AG10803 (cell line): ENCODE measurements at places on chromosomes 7 and 10.
A peak's percentile ranks its signal among the peaks of the same experiment; 100 is the strongest.

GRCh38 chr7:80641548-80641947 is 3.1 kb downstream of the CD36 start:
- DNase-seq = peak; percentile 61

GRCh38 chr7:134058980-134059379 is 68.2 kb upstream of the LRGUK start:
- no peak for DNase-seq

DNA sequence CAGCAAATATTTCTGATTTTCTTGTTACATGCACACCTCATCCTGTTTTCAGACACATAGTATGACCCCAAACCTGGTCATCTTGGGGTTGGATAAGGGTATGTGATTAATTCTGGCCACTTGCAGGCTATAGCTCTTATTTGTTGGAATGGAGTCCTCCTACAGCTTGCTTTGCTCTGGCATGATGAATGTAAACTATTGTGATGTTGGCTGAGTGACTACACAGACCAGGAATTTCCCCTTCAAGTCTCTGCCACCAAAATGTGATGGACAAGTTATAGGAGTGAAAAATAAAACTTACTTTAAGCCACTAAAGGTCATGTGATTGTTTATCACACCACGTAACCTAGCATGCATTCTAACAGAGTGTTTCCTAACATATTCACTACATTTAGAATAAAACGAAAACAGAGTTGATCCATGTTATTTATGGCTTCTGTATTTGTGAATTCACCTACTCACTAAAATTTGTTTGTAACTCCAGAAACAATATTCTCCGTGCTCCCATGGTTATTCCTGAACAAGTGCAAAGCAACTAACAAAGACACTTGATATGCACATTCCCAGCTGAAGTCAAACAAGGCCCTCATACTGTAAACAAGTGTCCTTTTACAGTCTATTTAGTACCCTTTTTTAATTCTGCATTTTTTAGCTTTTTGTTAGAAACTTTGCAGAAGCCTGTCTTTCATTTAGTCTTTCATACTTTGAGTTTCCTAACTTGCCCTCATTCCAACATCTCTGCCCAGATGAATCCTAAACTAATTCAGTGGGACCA is 599.2 kb upstream of the PCDH15 start:
- peak; percentile 14 for DNase-seq

- DNase-seq = peak; percentile 56
Measured at GRCh38 chr10:4649886-4650508, 176.0 kb upstream of the AKR1E2 start.

- no peak for DNase-seq
Measured at GRCh38 chr7:54864663-54865062, 105.7 kb upstream of the SEC61G start.

DNA sequence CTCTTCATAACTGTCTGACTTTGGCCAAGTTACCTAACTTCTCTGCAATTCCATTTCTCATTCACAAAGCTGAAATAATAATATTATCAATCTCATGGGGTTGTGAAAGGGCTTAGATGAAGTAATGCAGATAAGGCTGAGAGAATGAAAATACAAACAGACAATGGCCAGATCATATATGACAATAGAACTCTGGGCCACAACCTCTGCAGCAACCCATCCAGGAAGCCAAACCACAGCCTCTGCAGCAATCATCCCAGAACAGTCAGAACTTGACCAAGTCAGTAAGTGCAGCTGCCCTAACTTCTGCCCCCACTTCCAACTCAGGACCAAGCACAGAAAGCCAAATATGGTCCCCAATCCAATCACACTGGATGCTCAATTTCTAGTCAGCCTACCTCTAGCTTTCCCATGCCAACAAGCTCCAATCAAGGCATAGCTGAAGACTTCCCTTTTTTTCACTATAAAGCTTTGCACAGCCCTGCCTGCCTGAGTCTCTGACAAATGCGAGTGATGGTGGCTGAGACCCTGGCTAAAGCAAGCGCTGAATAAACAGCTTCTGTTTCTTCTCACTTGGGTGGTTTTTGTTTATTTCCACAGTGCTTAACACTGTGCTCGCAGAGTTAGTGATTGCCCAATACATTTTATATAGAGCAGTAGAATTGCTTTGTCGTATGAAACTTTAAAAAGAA is 34.8 kb upstream of the TNPO3 start:
- DNase-seq = no peak

- no peak for DNase-seq
Measured at GRCh38 chr10:11382187-11382586, 229.3 kb downstream of the USP6NL start.

DNA sequence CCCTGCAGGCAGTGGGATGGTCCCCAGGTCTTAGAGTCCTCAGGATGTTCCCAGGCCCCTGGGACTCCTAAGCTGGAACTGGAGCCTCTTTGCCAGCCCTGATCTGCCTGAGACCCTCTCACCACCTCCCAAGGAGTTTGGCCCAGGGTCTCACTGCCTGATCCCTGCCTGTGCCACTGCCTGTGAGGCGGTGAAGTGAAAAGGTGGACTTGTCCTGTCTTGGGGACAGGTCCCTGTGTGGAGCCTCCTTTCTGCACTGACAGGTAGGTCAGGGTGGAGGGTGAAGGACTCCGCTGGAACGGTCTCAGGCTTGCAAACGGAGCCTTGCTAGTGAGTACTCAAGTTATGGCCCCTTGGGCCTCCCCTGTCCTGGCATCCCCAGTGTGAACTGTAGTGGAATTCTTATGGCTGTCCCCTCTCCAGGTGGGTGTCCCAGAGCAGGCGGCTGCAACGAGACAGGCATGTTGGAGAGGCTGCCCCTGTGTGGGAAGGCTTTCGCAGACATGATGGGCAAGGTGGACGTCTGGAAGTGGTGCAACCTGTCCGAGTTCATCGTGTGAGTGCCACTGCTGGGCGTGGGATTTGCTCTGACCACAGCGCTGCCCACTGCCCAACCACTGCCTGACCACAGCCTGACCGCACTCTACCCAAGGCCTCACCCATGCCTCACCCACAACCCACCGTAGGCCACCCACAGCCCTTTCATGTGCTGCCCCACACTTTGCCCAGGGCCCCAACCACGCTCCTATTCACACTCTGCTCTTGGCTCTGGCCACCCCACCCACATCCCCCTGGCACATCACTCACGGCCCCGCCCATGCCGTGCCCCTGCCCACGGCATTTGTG is 19.5 kb downstream of the RAMP3 start:
- DNase-seq = no peak

GRCh38 chr10:109958059-109958458 is 34.7 kb upstream of the XPNPEP1 start:
- DNase-seq = no peak

DNA sequence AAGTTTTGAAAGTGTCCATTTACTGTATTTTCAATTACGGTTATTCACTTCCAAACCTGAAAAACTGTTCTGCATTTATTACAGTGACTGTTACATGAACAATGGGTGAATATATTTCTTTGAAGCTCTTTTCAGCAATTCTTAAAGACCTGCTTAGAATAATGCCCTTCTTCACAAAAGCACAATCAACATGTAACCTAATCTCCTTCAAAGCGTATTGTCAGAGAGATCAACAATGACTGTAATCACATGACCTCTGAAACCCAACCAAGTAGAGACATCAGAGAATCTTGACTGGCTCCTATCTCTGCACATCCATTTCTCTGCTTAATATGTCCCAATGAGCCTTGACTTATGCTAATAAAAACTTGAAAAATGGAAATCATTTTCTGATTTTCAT is 126.7 kb downstream of the NRCAM start:
- DNase-seq = no peak

GRCh38 chr10:86846088-86846487 is 89.7 kb downstream of the BMPR1A start:
- DNase-seq = no peak

DNA sequence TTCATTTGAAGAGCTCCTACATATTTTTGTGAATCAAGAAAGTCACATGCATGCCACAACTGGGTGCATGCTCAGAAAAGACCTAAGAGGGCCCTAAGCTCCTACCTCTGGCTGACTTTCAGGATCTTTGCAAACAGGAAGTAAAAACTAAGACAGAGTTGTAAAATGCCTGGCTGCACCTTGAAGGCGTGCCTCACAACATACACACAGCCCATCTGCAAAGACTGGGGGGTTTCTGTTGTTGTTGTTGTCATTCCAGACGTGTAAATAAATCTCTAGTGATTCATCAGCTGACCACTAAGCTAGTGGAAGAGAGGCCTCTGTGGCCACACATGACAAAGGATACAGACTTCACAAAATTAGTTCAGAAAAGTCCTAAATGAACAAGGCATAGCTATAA is 31.8 kb downstream of the SMURF1 start:
- DNase-seq = no peak

- DNase-seq = no peak
Measured at GRCh38 chr7:50221028-50221427, 83.5 kb upstream of the IKZF1 start.

DNA sequence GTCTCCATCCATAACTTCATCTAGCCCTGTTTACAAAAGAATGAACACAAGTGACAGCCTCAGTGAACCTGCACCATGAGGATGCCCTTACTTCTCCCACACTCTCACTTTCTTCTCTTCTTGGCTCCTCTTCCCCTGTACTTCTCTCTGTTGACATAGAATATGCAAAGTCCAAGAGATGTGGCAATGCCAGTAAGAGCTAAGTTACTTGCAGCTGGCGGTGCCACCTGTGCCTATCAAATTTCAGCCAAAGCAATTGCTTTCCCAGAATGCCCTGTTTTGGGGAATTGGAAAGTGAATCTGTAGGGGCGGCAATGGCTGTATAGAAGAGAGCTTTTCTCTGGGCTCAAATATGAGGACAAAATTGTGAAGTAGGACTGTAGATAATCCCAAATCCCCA is 557.8 kb downstream of the AUTS2 start:
- DNase-seq = no peak

GRCh38 chr10:113487154-113487553 is 65.7 kb upstream of the HABP2 start:
- DNase-seq = no peak

DNA sequence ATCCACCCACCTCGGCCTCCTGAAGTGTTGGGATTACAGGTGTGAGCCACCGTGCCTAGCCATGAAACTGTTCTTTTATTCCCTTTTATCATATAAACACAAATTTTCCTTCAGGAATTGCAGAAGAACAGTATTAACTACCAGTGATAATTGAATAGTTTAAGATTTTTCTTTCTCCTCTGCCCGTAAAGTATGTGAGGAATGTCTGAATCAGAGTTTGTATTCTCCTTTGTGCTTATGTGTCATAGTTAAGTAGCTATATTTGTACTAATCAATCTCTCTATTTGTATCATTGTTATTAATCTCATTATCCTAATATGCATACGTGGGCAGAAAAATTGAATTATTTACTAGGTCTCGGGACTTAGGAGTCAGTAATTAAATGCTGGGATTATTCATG is 83.6 kb downstream of the ZNF277 start:
- peak; percentile 57 for DNase-seq

DNA sequence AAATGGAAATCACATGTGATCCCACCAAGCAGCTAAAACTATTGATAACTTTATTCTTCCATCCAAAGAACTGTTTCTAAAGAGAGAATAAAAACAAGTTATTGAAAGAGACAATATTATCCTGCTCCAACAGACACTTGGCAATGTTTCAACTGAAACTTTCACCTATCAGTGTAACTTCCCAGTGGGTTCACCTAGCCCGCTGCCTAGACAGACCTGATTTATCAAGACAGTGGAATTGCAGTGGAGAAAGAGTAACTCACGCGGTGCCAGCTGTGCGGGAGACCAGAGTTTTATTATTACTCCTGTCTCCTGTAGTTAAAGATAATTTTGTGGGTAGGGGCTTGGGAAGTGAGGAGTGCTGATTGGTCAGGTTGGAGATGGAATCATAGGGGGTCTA is 199.8 kb downstream of the AHR start:
- DNase-seq = no peak

DNA sequence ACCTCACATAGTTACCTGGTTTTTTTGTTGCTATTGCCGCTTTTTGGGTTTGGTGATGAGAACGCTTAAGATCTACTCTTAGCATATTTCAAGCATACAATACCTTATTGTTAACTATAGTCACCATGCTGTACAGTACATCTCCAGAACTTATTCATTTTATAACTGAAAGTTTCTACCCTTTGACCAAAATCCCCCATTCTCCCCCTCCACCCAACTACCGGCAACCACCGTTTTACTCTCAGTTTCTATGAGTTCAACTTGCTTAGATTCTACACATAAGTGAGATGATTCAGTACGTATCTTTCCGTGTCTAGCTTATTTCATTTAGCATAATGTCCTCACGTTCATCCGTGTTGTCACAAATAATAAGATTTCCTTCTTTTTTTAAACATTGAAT is 86.7 kb upstream of the IL6 start:
- no peak for DNase-seq

DNA sequence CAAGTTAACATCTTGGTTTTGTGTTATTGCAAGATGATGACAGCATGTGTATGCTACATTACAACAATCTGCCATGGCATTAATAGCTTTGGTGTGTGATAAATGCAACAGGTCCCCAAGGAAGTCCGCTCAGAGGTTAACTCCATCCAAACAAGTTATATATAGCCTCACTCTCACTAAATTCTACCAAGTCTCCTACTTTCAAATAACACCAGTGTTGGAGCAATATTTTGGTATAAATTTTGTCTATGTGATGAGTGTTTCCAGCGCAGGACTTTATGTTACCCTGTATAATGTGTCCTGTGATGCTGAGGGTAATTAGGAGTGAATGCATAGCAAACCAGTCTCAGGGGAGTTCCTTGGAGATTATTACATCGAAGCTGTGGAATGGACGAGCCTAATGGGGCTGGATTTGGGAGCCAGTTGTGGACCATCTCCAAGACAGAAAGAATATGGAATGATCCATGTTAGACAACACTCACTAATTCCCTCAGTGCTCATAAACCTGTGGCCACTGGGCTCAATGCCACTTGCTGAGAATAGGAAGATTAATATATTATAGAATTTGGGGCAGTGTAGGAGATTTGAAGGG is 127.6 kb upstream of the CXCL12 start:
- no peak for DNase-seq

DNA sequence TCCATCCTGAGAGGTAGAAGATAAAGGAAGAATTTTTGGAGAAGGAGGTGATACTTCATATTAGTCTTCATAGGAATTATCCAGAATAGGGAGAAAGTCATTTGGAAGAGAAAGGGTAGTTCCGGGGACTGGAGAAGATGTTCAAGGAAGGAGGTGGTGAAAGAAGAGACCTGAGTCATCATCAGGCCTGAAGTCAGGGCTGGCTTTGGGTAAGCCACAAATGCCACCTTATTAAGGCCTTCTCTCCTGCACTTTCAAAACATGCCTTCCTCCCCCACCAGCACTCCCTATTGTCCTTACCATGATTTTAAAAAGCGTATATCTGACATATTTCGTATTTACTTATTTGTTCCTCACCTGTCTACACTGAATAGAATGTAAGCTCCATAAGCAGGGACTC is 112.2 kb upstream of the LRGUK start:
- peak; percentile 41 for DNase-seq
